ENCODE measurements at places on chromosomes 7 and 10.

DNA sequence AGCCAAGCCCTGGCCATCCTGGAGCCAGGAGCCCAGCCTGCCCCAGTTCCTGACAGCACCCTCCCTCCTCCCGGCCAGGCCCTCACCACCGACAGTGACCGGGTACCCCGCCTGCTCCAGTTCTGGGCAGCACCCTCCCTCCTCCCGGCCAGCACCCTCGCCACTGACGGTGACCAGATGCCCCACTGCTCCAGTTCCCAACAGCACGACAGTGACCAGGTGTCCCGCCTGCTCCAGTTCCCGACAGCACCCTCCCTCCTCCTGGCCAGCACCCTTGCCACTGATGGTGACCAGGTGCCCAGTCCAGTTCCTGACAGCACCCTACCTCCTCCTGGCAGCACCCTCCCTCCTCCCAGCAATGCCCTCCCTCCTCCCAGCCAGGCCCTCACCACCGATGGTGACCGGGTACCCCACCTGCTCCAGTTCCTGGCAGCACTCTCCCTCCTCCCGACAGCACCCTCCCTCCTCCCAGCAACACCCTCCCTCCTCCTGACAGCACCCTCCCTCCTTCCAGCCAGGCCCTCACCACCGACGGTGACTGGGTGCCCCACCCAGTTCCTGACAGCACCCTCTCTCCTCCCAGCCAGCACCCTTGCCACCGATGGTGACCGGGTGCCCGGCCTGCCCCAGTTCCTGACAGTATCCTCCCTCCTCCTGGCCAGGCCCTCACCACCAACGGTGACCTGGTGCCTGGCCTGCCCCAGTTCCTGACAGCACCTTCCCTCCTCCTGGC is 40.3 kb downstream of the VIPR2 start:
- no peak for DNase-seq

DNA sequence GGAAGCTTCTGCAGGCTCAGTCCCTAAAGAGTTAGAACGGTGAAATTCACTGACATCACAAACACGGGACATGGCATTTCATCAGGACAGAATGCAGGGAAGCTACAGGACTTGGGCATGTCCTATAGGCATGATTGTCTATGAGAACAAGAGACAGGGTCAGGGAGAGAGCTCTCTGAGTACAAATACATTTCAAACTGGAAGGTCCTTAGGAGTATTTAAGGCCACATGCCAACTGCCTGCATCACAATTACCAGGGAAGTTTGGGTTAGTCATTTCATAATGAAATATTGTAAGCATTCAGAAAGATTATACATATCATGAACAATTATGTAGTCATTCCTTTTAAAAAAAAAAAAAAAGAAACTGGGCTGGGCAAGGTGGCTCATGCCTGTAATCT is 71.3 kb downstream of the CREB3L2 start:
- DNase-seq = peak; percentile 92

DNA sequence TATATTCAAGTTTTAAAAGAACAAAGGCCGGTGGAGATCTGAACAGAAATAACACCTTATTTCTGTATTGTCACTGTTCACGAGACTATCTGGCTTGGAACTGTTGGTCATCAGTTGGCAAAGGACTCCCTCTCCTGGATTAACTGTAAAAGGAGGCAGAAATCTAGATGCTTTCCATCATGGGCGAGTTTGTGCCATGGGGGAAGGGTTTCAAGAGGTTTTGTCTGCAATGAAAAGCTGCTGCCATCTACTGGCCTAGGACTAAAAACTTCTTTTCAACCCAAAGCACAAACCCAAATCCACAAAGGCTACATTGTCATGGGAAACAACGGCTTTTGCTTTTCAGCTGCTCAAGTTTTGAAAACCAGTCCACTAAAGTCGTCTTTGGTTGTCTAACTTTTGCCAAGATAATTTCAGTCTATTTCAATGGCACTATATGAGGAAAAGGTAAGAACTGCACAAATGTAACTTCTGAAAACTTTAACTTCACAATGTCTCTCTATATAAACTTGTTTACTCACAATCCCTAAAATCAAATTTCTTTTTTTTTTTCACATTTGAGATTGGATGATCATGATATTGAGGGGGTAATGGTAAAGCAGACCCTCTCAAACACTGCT is 196.8 kb downstream of the SKAP2 start:
- DNase-seq = peak; percentile 83

- no peak for DNase-seq
Measured at GRCh38 chr7:485188-486081, 34.2 kb downstream of the PDGFA start.

DNA sequence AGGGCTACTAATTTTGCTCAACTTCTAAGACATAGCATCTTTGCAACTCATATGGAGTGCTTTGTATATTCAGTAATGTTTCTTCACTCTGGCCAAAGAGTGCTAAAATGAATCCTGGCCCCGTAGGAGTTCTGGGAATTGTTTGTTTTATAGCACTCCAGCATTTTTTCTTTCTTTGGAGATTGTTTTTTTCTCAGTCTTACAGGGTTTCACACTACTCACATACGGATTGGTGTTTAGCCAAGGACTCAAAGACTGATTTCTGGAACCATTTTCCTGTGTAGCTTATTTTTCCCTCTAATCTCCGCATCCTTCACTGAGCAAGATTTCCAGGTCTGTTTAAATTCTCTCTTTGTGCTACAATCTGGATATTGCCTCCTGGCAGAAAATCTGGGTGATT is 6.4 kb downstream of the TAS2R41 start:
- DNase-seq = no peak

- DNase-seq = peak; percentile 86
Measured at GRCh38 chr10:4813023-4813422, 13.0 kb upstream of the AKR1E2 start.

- DNase-seq = peak; percentile 91
Measured at GRCh38 chr10:130109796-130110245, 809 bp downstream of the C10orf143 start.

GRCh38 chr10:16116404-16117304 is 256.3 kb upstream of the MINDY3 start:
- DNase-seq = peak; percentile 0

- no peak for DNase-seq
Measured at GRCh38 chr10:77681839-77682238, 44.2 kb upstream of the KCNMA1 start.

GRCh38 chr10:77284797-77285196 is 352.8 kb downstream of the KCNMA1 start:
- no peak for DNase-seq

GRCh38 chr7:51847461-51848134 is 531.0 kb upstream of the COBL start:
- no peak for DNase-seq

DNA sequence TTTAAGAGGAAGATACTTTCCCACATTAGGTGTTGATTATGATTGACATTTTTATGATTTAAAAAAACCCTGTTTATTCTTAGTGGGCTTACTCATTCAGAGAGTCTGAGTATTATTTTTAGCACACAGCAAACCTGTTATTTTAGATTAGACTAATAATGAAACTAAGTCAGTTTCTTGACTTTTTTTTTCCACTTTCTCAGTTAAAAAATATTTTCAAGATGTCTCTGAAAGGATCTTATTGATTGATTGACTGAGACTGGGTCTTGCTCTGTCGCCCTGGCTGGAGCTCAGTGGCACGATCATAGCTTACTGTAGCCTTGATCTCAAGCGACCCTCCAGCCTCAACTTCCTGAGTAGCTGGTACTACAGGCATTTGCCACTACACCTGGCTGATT is 20.4 kb upstream of the INPP5F start:
- DNase-seq = no peak

DNA sequence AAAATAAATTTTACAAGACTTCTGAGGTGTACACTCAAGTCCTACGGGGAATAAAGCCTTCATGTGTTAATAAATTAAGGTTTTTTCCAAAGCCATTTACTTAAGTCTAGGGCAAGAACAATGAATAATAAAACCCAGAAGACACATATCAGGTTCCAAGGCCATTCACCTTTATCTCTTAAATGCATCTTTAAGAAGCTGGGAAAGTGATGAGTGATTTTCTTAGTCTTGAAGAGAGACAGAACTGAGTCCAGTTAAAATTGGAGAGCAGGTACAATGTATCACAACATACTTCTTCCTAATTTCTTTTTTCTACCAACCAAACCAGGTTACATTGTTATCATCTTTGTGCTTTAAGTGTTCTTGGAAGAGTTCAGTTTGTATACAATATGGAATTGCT is 189.5 kb downstream of the RAPGEF5 start:
- DNase-seq = no peak

DNA sequence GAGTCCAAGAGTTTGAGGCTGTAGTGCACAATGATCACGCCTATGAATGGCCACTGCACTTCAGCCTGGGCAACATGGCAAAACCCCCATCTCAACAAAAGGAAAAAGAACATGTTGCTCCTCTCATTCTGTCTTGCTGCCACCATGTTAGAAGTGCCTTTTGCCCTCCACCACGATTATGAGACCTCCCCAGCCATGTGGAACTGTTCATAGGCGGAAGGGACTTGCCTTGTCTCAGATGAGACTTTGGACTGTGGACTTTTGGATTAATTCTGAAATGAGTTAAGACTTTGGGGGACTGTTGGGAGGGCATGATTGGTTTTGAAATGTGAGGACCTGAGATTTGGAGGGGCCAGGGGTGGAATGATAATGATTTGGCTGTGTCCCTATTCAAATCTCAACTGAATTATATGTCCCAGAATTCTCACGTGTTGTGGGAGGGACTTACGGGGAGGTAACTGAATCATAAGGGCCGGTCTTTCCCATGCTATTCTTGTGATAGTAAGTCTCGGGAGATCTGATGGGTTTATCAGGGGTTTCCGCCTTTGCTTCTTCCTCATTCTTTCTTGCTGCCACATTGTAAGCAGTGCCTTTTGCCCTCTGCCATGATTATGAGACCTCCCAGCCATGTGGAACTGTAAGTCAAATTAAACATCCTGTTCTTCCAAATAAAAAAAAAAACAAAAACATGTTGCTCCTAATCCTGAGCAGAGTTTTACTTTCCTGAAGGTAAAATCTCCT is 22.3 kb downstream of the DLG5 start:
- no peak for DNase-seq

DNA sequence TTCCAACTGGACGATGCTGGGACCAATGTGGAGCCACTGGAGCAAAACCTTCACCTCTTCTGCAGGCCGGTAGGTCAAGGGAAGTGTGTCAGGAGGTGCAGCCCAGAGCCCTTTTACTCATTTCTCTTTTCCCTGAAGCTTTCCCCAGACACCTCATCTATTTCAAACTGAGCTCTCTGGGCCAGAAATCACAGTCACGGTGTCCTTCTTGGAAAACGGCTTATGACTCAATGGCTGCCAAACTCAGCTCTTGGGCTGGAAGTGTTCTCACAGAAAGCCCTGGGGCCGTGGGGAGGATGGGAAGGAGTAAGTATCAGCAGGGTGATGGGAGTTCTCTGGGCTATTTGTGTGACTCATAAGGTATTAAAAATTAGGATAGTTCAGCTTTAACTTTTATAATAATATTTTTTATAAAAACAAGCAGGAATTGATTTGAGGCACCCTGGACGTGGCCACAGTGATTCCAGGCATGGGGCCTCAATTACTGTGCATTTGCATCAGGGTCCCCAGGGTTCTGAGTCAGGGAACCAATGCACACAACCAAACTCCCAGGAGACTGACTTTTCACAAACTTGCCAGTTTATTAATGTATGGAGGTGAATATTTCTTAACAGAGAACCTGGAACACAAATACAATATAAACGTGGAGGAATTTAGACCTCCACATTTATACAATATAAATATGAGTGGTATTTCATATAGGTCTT is 187.4 kb upstream of the TMEM72 start:
- DNase-seq = peak; percentile 87

DNA sequence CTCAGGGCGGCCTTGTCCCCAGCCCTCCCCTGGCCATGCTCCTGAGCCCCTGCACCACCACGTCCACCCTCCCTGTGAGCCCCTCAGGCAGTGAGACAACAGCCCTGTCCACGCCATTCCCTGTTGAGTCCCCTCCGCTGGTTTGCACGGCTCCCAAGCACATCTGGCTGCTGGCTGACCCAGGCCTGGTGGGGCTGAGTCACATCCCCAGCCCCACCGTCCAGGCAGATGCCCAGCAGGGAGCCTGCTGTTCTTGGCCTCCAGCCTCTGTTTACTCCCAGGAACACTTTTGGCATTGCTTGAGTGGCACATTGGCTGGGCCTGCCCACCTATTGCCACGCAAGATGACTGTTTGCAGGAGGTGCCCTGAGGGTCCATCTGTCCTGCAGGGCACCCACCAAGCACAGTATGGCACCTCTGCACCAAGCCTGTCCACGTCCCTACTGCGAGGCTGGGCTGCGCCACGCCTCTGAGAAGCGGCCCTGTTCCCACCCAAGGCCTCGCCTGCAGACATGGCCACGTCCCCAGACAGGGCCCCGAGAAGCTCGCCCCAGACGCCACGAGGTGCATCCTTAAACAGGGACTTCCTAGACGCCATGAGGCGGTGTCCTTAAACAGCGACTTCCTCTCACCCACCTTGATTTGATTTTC is 48.4 kb upstream of the INPP5A start:
- DNase-seq = peak; percentile 64

- DNase-seq = no peak
Measured at GRCh38 chr7:90894122-90894521, 298.0 kb downstream of the CDK14 start.

DNA sequence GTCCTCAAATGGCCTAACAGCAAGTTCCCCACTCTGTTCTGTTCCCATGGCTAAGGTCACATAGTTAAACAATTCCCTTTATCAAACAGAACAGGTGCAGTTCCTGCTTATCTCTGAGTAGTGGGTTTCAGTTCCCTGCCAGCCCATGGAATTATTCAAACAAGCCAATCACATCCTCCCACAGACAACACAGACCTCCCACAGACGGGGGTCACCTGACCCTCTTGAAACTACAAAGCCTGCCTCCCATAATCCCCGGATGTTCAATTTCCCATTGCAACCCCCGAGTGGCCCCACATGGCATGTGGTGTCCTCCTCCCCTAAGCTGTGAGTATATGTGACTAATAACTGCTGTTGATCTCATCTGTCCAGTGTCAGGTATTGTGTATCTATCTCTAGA is 64.1 kb downstream of the TMEM168 start:
- no peak for DNase-seq

- DNase-seq = peak; percentile 53
Measured at GRCh38 chr7:99036546-99037111, 107.3 kb downstream of the SMURF1 start.

DNA sequence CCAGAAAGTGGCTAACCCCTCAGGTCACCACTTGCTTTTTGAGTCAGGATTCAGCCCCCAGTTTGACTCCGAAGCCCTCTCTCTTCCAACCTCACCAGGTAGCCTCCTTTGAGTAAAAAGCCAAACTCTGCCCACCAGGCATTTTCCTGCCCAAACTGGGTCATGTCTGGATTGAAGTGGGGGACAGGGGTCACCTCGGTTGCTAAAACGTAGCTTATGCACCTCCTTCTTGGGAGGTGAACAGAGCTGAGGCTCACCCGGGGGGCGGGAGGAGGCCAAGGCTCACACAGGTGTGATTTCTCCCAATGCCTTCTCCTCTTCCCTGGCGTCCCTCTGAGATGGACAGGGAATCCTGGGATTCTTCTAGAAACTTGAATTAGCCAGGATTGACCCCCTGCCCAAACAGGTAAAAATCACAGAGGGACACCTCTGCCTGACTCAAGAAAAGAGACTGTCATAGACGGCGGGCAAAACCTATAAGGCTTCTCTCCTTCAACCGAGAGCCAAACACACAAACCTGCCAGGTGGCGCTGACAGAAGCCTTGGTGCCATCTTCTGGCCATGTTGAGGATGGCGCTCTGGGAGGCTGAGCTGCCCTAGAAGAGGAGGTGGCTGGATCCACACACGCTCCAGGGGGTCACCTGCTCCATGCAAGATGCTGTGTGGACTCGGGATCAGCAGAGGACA is 51.6 kb downstream of the PRLHR start:
- DNase-seq = peak; percentile 20

- peak; percentile 50 for DNase-seq
Measured at GRCh38 chr7:13778967-13779366, 210.5 kb downstream of the ETV1 start.

GRCh38 chr10:8840356-8840755 is 785.9 kb downstream of the GATA3 start:
- no peak for DNase-seq

Measured in foreskin fibroblast (primary cell).